Psoas muscle (tissue), 8 donors: ENCODE measurements at places on chromosomes 1 and 21.
A peak's percentile ranks its signal among the peaks of the same experiment; 100 is the strongest.

DNA sequence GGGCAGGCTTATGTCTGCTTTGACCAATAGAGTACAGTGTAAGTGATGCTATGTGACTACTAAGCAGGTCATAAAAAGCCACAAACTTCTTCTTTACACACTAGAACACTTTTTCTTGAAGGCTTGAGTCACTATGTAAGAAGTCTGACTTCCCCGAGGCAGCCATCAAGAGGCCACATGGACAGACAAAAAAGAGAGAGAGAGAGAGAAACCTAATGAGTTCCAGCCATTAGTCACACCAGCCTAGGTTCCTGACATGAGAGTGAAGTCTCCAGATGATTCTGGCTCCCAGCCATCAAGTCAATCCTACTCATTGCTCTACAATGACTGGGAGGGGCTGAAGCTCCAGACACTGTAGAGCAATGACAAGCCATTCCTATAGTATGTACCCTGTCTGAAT lies 101.4 kb downstream of the LHX9 start:
- no peak for DNase-seq

DNA sequence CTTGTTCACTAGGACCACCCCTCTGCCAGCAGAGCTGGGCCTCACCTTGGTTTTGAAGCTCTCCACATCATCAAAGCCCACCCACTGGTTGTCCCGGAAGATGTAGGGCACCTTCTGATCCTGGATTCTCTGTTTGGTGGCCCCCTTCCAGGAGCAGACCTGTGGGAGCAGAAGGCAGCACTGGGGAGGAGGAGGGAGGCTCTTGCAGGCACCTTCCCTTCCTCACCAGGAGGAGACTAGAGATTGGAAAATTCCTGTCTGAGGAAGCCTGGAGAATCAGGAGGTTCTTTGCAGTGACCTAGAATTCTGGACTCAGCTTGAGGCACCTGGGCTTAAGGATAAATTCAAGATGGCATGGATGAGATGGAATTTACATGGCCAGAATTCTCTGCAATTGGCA lies 10.3 kb downstream of the CHIT1 start:
- no peak for DNase-seq

DNA sequence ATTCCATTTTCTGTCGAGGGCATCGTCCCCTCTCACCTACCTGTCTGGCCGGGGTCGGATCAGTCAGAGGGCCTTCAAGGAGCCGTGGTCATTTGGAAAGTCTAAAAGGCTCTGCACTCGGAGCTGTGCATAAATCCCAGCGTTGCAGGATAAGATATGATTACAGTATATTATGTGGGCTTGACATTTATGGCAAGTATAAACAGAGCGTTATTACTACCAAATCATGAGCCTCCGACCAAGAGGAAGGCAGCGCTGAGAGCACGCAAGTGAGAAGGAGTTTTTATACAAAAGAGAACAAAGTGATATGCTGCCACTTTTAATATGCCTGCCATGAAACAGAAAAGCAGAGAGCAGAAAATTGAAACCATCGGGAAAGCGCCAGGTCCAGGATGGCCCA lies 419.4 kb upstream of the VAMP3 start:
- DNase-seq, result no peak

DNA sequence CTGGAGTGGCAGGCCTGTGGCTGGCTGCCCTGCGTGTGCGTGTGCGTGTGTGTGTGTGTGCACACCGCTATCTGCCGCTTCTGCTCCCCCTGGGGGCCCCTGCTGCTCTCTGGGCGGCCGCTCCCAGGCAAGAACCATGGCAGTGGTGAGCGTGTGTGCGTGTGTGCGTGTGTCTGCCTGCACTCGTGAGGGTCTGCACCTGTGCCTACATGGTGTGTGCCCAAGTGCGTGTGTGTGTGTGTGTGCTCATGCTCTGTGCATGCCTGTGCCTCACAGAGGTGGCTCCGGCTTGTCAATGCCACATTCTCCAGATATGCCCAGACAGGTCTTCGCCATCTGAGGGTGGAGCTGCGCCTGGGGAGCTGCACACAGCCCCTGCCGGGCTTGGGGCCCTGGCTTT lies 18.7 kb upstream of the PEX10 start:
- no peak for DNase-seq

DNA sequence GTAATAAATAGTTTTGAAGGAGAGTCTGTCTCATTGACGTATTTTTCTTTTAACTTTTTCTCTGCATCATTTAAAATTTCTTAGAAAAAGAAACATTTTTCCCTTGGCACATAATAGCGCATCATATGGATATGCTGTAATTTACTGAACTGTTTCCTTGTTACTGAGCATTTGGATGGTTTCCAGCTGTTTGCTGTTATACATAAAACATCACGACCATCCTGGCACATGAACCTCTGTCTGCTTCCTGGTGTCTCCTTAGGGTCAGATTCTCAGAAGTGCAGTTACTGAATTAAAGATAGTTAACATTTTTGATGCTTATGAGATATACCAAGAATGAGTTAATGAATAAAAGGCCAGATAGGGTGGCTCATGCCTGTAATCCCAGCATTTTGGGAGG lies 67.2 kb downstream of the BACE2 start:
- DNase-seq, result no peak

- no peak for DNase-seq
These were observed 1.6 kb downstream of the CD247 start for GRCh38 chr1:167516404-167517388.

DNA sequence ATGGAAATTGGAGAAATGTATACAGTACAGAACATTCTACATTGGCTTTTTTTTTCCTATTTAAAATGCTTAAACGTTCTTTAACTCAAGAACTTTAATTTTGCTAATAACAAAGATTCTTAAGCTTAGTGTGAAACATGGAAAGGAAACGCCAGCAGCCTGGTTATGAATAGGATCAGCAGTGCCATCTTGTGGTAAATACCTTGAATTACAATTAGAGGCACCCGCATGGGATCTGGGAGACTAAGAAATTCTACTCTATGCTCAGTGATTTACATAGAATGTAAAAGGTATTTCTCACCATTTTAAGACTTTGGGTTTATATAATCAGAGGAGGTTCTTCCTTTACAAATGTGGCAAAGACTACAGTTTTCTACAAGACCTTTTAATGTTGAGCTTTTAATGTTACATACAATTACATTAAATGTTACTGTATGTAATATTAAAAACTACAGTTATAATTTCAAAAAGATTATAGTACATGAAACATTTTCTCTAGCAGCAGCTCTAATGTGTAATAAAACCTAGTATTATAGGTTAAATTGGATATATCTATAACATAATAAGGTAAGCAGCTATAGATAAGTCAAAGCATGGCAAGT lies 32.1 kb upstream of the APOBEC4 start:
- no peak for DNase-seq

GRCh38 chr1:114448370-114449036 lies 62.5 kb downstream of the TRIM33 start:
- no peak for DNase-seq

GRCh38 chr1:109034382-109034781 lies 7.5 kb downstream of the WDR47 start:
- no peak for DNase-seq

DNA sequence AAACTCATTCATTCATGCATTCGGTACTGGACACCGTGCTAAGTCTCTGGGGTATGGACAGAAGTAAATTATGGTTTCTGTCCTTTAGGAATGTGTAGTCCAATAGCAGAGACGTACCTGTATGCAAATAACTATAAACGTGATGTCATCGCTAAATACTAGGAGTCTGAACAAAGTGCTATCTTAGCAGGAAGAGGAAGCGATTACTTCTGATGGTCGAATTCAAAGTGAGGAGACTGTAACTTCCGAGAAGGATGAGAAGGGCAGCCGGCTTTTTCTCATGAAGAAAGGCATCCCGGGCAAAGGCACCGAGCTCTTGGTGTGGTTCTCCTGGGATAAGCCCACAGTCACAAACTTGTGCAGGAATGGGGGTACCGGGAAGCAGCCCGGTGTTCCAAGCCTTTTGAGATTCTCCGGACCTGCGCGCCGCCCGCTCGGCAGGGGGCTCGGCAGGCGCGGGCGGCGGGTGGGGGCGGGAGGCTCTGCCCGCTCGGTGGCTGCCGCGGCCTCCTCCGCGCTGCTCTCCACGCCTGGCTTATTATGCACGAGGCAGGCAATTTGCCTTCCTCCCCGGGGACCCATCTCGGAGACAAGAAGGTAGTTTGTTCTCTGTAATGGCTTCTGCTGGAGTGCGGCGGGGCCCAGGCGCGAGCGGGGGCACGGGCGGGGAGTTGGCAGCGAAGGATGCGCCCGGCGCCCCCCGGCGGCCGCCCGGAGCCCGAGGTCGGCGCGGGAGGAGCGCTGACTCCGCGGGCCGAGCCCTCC lies 67.5 kb upstream of the CD1D start:
- no peak for DNase-seq

DNA sequence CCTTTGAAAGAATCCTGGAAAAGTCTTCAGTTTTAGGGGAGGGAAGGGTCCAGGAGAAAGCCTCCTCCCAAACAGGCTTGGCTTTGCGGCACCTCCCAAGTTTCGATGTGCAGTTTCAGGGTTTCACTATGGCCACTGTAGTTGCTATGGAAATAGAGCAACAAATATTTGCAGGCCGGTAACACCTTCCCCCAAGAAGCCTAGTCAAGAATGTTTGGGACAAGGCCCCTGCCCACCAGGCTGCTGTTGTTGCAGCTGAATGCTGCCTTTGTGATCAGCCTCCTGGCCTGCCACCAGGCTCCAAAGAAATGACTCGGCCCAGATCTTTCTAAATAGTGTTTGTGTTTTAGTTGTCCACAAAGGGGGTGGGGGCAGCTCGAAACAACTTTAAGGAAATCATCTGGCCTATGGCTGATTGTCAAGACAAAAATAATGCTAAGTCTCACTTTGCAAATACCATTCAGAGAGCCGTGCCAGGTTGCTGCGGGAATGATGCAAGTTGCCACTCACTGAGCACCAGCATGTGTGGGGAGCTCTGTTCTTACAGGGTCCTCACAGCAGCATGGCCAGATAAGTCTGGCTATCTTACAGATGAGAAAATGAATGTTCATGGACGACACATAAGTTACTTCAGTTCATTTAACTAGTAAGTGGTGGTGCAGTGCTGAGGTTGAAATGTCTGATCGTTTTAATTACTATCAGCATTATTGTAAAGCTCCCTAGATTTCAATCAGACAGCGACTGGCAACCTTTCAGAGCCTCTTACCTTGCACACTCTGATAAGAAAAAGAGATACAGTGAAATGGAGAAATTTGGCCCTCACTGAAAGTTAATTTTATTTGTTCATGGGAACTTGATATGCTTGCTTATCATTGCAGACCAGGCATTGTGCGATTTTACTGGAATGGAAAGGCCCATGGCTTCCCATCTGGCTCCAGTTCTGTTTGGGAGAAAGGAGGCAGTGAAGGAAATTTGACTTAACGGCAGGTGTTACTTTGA lies 91.2 kb upstream of the JUN start:
- DNase-seq, result peak; percentile 45

DNA sequence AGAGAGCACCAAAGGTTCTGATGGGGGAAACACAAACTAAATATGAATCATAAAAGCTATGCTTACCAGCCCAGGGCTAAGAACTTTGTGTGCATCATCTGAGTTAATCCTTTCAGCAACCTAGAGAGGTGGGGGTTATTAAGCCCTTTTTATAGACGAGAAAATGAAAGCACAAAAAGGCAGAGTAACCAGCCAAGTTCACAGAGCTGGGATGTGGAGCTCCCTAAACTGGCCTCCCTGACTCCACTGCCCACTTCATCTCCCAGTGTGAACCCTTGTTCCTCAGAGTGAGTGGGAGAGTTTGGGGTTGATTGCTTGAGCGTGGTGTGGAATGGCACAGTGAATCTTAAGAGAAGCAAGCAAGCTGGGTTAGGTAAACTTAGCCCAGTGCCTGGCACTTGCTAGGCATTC lies 10.8 kb upstream of the BCAR3 start:
- DNase-seq, result no peak

DNA sequence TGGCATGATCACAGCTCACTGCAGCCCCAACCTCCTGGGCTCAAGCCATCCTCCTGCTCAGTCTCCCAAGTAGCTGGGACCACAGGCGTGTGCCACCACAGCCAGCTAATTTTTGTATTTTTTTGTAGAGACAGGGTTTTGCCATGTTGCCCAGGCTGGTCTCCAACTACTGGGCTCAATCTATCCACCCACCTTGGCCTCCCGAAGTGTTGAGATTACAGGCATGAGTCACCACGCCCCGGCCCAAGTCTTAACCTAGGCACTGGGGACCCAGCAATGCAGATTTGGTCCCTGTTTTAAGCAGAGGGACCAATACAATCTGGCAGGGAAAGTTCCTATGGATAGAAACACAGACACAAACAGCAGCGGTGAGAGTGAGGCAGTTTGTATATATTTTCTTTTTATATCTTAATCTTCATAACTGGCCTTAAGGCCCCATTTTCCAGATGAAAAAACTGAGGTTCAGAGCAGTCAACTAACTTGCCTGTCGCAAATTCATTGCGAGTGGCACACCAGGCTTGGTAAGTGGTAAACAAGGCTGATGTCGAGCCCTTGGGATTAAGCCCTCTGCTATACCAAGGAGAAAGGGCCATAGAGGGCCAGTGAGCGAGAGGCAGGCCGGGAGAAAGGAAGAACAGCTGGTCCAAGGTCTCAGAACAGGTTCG lies 77.8 kb upstream of the TINAGL1 start:
- no peak for DNase-seq

DNA sequence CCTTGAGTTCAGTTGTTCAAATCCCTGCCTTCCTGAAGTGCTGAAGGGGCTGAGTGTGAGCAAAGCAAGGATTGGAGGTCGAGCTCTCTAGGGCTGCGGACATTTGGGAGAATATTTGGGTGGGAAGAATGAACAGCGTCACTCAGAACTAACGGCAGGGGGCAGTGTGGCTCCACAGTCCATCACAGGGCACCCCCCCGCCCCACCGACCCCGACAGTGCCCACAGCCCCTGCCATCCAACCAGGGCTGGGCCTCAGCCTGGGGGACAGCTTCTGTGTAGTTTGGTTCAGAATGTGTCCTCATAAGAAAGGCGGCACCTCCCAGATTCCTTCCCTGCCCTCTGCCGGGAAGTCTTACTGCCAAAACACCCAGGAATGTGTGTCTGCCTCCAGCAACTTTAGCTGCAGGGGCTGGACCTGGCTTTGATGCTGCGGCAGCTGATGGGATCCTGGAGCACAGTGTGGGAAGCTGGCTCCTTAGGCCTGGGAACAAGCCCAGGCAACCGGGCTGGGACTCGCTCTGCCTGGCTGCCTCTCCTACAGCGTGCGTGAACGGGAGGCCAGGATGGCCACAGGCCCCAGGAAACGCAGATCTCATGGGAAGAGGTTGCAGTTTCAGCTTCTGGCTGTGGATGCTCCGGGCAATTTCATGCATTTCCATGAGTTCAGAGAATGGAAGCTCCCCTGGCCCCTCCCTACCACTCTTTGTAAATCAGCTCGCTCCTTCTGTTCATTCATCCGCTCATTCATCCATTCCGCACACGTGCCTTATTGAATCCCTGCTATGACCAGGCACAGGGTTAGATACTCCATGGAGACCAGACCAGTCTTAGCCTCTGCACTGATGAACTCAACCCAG lies 104.9 kb upstream of the TMPRSS2 start:
- DNase-seq, result peak; percentile 83
